ENCODE measurements at places on chromosomes 7 and 10. TPM values are rescaled to one million over a fixed set of nuclear protein-coding genes. Genes with fewer than 3 reads are reported as not detected.

DNA sequence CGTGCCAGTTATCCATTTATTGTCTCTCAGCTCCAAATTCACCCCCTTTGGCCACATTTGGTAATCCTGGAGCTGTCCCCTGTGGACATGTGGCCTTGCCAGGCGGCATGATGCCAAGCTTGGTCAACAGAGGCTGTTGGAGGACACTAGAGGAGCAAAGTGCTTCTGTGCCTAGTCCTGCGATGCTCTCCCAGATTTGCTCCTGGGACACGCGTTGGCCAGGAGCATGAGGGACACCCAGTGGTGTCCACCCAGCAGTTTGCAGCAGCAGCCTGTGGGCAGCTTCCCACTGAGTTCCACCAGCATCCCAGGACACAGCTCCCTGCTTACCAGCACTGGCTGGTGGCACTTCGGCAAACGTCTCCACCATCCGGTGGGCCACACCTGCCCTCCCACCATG, 55.5 kb upstream of the STEAP1B start:
- H3K4me3 ChIP-seq = no peak overlapping the region
- no peak for DNase-seq
- H3K36me3 ChIP-seq = no peaks in the 10 kb centered on the region
- peaks cover under 1% of the 10 kb centered on the region for H3K27me3 ChIP-seq
- H3K4me1 ChIP-seq = no peaks in the 10 kb centered on the region
- no peak overlapping the region for H3K27ac ChIP-seq

- no peak for DNase-seq
- no peaks in the 10 kb centered on the region for H3K4me1 ChIP-seq
- no peaks in the 10 kb centered on the region for H3K27me3 ChIP-seq
- H3K27ac ChIP-seq = no peak overlapping the region
- no peaks in the 10 kb centered on the region for H3K36me3 ChIP-seq
These were observed 18.8 kb downstream of the FOXI2 start for GRCh38 chr10:127755753-127756152.

MKI67 gene
- 40.2 TPM for total RNA-seq

DNA sequence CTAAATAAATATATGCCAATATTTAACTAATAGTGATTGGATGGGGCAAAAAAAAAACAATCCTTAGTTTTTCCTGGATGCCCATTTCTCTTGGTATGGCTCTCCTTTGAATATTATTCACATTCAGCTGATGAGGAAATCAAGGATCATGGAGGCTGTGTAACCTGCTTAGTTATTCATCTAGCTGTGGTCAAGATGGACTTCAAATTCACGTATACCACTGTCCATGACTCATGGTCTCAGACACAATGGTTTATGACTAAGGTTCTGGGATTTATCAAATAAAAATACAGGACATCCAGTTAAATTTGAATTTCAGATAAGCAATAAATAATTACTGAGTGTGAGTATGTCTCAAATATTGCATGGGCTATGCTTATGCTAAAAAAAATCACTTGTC, 191.5 kb upstream of the CELF2 start:
- H3K4me1 ChIP-seq = no peaks in the 10 kb centered on the region
- H3K27me3 ChIP-seq = no peaks in the 10 kb centered on the region
- H3K36me3 ChIP-seq = no peaks in the 10 kb centered on the region
- H3K4me3 ChIP-seq = no peak overlapping the region

DNA sequence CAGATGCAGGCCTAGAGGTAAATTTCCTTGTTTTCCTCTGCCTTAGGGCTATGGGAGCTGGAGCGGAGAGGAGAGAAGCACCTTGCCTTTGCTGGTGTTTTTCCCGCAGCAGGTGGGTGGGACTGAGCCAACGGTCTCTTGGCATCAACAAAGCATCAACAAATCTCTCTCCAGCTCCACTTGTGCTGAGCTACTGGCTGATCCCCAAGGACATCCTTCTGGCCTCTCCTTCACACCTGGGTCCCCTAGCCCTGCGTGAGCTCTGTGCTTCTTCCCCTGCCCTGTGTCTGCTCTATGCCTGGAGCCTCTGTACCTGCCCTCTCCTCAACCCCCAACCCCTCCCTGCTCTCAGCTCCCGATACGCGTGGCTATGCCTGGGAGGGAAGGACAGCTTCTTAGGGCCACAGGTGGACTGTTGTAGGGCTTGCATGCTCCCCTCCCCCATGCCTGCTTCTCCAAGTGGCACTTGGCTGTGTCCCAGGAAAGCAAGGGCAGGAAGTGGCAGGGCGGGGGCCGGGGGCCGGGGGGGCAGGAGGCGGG, 3.2 kb upstream of the CLDN4 start:
- H3K27ac ChIP-seq = peak overlapping the region; percentile 85
- H3K4me3 ChIP-seq = no peak overlapping the region
- peaks cover 9% of the 10 kb centered on the region for H3K4me1 ChIP-seq
- no peaks in the 10 kb centered on the region for H3K36me3 ChIP-seq

- H3K27me3 ChIP-seq = no peaks in the 10 kb centered on the region
- no peaks in the 10 kb centered on the region for H3K36me3 ChIP-seq
- no peak overlapping the region for H3K4me3 ChIP-seq
- DNase-seq = no peak
- no peak overlapping the region for H3K27ac ChIP-seq
These were observed 589.8 kb downstream of the DNAJB6 start for GRCh38 chr7:157926521-157927150.

- H3K27me3 ChIP-seq = no peaks in the 10 kb centered on the region
- no peak overlapping the region for H3K27ac ChIP-seq
- DNase-seq = peak; percentile 2
- no peak overlapping the region for H3K4me3 ChIP-seq
- H3K36me3 ChIP-seq = no peaks in the 10 kb centered on the region
These were observed 12.9 kb upstream of the CSGALNACT2 start for GRCh38 chr10:43125274-43125845.

DNA sequence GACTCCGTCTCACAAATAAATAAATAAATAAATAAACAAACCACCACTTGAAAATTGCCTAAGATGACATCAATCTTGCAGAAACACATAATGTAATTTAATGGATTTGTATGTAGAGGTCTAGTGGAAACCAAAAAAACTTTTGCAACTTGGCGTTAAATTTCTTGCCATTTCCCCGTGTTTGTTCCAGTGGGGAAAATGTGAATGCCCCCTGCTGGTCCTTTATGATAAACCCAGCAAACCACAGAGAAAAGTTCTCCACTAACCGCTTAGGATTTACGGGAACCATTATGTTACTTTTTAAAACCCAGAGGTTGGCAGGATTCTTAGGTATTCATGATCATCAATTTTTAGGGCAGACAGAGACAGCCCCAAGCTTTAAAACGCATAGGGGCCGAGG, 32.5 kb downstream of the LAMB4 start:
- peak; percentile 51 for DNase-seq
- no peak overlapping the region for H3K27ac ChIP-seq
- no peaks in the 10 kb centered on the region for H3K36me3 ChIP-seq

DNA sequence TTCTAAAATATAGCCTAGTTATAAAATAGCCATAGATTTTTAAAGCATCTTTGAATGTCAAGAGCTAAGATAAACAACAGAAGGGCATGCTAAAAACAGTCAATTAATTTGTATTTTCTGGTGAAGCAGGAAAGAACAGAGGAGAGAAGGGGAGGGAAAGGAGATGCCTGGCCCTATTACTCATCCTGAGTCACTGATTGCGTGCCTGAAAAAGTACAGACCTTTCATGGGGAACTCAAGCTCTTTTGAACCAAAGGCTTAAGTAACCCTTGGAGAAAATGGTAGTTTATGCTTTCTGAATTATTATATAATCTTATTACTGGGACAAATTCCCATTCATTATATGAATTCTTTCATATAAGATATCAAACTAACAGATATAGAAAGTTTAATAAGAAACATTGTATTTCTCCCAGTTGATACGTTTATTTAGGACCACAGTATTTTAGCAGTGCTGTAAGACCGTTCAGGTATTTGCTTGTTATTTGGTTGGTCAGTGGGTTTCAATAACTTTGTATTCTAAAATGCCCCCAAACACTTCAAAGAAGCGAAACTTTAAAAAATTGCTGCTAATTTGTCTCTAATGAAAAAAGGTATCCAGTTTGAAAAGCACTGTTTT, 151.3 kb downstream of the HGF start:
- no peak for DNase-seq
- no peak overlapping the region for H3K27ac ChIP-seq
- no peaks in the 10 kb centered on the region for H3K4me1 ChIP-seq
- H3K36me3 ChIP-seq = no peaks in the 10 kb centered on the region
- H3K4me3 ChIP-seq = no peak overlapping the region

DNA sequence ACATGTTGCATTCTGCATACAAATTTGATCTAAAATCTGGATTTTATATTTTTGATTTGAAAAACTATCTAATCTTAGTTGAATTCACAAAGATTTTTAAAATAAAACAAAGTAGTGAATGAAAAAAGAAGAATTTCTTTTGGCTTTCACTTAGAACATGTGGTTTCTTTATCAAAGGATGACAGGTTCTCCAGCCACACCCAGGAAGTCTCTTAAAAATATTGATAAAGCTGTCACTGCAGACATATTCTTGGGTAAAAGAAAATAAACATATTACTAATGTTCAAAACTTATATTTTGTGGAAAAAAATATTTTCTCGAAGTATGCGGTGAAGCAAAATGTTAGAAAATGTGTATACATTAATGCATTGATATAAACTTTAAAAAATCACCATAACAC, 44.3 kb downstream of the ARL4A start:
- H3K27ac ChIP-seq = no peak overlapping the region
- no peak for DNase-seq
- no peaks in the 10 kb centered on the region for H3K36me3 ChIP-seq
- no peaks in the 10 kb centered on the region for H3K4me1 ChIP-seq
- no peak overlapping the region for H3K4me3 ChIP-seq

- no peaks in the 10 kb centered on the region for H3K27me3 ChIP-seq
- H3K36me3 ChIP-seq = no peaks in the 10 kb centered on the region
- no peak overlapping the region for H3K27ac ChIP-seq
- H3K4me3 ChIP-seq = no peak overlapping the region
- no peaks in the 10 kb centered on the region for H3K4me1 ChIP-seq
These were observed 5.4 kb downstream of the COBL start for GRCh38 chr7:51311166-51311565.

TEX47 gene
- total RNA-seq = not detected

DNA sequence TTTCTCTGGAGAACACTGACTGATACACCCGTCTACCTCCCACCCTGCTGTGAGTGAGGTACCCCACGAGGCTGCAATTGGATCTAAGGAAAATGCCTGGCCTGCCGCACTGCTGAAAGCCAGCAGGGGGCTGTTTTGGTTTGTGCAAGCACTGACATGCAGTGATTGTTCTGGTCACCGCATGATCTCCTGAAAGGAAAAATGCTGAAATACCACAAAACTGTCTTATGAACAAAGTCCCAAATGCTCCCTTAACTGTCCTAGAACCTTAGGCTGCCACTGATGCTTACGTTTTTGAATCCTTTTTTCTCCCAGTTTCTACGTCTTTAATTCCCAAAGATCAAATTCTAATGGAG, 132.7 kb downstream of the JCAD start:
- H3K36me3 ChIP-seq = no peaks in the 10 kb centered on the region
- no peak for DNase-seq
- no peak overlapping the region for H3K27ac ChIP-seq
- no peaks in the 10 kb centered on the region for H3K4me1 ChIP-seq
- H3K4me3 ChIP-seq = no peak overlapping the region
